CD4-positive, alpha-beta T cell treated with Interleukin-10 for 1 hour (primary cell): ENCODE measurements at places on chromosomes 2 and 18.

GRCh38 chr2:196453613-196454047, 185.9 kb upstream of the CCDC150 start:
- DNase-seq = peak; percentile 41

GRCh38 chr2:215363039-215363438, 51.2 kb downstream of the ATIC start:
- DNase-seq = no peak

- DNase-seq = no peak
Measured at GRCh38 chr18:42922363-42922762, 193.1 kb downstream of the RIT2 start.

DNA sequence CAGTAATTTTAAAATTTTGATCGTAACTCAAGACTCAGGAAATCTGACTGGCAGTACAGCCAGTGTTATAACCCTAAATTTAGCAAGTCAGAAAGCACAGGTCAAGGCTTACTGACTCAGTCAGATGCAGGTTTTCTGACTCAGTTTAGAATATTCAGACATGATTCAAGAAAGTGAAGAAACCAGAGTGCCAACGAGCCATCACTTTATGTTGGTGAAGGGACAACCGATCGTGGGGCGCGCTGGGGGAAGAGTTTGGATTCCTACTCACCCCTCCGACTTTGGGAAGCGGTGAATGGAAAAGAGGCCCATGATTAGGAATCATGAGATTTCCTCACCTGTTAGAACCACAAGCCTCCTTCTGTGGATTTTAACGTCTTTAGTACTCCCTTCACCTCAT, 998 bp downstream of the RNF149 start:
- no peak for DNase-seq

- peak; percentile 3 for DNase-seq
Measured at GRCh38 chr2:164840930-164841718, 499 bp downstream of the COBLL1 start.

GRCh38 chr2:48693066-48693465, 62.5 kb downstream of the LHCGR start:
- DNase-seq = no peak

- DNase-seq = no peak
Measured at GRCh38 chr2:131044075-131044756, 49.0 kb downstream of the FAM168B start.

DNA sequence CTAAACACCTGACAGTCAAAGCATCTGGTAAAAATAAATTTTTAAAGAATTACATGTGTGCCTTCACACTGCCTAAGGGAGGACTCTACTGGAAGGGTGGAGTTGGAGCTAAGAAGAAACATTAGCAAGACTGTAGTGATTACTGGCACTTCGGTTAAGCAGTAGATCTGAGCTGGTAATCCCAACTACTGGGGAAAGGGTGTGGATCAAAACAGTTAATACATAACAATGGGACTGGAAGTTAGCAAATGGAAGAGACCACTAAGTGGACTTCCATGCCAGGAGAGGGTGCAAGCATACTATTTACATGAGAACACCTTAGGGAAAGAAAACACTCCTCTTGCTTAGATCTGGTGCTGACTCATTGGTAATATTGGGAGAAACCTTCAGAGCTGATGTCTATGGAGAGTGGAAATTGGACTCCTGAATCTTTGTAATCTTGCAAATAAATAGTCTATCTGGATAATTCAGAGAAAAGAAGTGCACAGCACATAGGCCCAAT, 519.6 kb upstream of the LINC00305 start:
- no peak for DNase-seq

- no peak for DNase-seq
Measured at GRCh38 chr2:169619946-169620345, 35.8 kb downstream of the PPIG start.

DNA sequence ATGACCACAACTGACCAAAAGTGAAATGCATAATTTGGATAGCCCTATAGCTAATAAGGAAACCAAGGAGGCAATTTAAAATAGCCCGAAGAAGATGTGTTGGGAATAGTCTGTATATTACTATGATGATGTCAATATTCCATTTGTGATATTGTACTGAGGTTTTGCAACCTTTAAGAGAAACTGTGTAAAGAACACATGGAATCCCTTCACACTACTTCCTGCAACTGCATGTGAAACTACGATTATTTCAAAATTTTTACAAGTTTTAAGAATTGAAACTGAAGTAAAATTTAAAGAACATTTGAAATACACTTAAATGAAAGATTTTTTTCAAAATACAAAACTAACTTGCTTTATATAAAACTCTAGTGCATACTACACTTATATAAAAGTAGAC, 504.3 kb upstream of the ID2 start:
- DNase-seq = no peak

- no peak for DNase-seq
Measured at GRCh38 chr2:46130511-46130910, 166.7 kb upstream of the EPAS1 start.

- DNase-seq = no peak
Measured at GRCh38 chr2:5391362-5391761, 300.8 kb upstream of the SOX11 start.

- DNase-seq = no peak
Measured at GRCh38 chr18:41873730-41874129, 81.3 kb upstream of the PIK3C3 start.

DNA sequence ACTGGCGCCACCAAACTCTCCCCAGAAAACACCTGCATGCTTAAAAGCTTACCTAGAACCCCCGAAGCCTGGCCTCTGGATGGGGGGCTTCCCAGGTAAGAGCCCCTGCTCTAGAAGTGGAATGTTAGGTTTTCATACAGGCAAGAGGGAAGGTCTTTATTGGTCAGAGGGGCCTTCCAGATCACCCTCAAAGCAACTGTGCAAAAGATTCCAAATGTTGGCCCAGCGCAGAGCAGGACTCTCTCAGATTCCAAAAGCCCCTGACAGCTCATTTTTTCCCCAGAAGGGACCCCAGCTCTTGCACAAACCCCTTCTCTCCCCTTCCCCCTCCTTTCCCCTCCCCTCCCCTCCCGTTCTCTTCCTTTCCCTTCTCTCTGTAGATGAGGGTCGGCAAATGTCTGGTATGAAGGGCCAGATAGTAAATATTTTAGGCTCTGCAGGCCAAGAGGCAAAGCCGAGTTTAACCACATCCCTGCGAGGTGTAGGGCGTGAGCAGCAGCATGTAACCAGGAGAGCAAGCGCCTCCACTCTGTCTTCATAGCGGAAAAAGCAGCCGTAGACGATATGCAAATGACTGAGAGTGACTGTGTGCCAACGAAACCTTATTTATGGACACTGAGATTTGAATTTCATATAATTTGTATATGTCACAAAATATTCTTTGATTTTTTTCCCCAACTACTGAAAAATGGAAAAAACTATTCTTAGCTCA, 116.9 kb downstream of the SMAD7 start:
- peak; percentile 73 for DNase-seq

DNA sequence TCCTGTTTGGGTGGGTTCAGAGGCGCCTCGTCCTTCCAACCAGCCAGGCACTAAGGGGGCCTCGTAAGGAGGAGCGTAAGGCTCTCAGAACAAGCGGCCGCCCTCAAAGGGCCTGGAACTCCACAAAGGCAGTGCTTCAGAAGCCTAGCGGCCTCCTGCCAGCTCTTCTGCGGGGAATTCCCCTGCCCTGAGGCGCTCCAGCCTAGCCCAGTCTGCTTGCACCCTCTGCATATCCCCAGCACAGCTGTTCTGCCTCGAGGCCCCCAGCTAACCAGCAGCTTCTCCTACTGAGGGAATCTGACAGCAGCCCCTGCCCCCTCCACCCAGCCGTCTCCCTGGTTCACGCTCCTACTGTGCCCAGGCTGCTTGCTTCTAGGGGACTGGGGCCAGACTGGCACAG, 265.9 kb downstream of the TFCP2L1 start:
- no peak for DNase-seq

GRCh38 chr18:1676387-1676786, 771.7 kb downstream of the ADCYAP1 start:
- no peak for DNase-seq

- DNase-seq = no peak
Measured at GRCh38 chr2:28390746-28391563, 1.7 kb upstream of the FOSL2 start.

DNA sequence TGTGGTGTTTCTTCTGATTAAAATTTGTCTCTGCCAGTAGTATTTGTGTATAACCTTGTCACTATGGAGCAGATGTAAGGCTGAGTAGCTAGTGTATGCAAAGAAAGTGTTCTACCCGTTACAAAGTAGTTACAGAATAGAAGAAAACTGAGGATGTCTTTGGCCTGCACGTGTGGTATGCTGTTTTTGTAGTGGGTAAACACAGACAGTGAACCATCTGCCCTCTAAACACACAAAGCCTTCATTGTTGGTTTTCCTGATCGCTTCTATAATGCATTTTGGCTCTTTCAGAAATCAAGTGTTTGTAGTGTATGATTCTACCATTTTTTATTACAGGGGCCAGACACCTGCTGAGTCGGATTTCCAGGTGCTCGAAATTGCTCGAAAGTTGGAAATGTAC, 61.5 kb downstream of the FARP2 start:
- DNase-seq = no peak

GRCh38 chr2:33419581-33420200, 56.8 kb upstream of the RASGRP3 start:
- no peak for DNase-seq

DNA sequence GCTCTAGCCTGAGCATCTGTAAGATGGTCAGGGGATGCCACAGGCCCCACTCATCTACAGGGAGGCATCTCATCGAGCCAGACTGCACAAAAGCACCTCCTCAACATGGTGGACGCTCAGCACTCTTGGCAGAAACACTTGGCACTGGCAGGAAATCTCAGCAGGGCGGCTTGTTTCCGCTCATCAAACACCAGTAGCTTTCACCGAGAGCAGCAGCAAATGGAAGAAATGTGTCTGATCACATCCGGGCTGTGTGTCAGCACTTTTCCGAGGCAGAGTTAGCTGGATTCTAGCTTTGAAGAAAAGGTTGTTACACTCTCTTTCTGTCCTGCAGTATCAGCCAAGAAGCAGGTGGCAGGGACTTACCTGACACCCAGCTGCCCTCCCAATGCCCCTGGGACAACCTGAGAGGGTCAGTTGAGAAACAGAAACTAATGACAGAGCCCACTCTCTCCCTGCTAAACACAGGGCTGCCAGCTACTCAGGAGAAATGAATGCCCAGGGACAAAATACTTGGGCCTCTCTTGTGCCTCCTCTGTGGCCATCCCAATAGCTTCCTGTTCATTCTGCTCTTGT, 68.9 kb upstream of the FZD7 start:
- DNase-seq = peak; percentile 32

GRCh38 chr2:74576863-74577229, 22.3 kb downstream of the DOK1 start:
- DNase-seq = no peak

DNA sequence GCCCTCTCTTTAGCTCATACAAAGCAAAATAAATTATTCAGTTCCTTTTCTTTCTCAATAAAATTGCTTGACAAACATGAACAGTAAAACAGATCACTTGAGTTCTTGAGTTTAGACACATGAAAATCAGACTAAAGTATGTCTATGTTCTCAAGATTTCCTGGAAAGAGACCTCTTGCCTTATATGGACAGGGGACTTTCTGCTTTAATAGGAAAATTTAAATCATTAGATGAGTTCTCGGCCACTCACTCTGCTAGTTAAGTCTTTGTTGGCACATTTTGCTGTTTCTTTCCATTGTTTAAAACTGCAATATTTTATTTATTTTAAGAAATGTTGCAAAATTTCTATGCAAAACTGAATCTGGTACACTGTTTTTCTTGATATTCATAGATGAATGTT, 207.8 kb downstream of the RND3 start:
- no peak for DNase-seq

GRCh38 chr2:26399771-26400376, 1.8 kb upstream of the DRC1 start:
- no peak for DNase-seq

GRCh38 chr2:866009-866680, 84.5 kb upstream of the SNTG2 start:
- DNase-seq = no peak
